ENCODE measurements at places on chromosomes 4 and X.

GRCh38 chr4:7226439-7226838 is 34.1 kb downstream of the SORCS2 start:
- no peak overlapping the region for H3K27ac ChIP-seq
- DNase-seq = no peak
- H3K4me3 ChIP-seq = no peak overlapping the region
- H3K27me3 ChIP-seq = no peaks in the 10 kb centered on the region
- H3K4me1 ChIP-seq = no peaks in the 10 kb centered on the region

GRCh38 chr4:180932370-180933001 is 1310.7 kb upstream of the TENM3 start:
- H3K4me3 ChIP-seq = no peak overlapping the region
- no peaks in the 10 kb centered on the region for H3K36me3 ChIP-seq
- no peaks in the 10 kb centered on the region for H3K4me1 ChIP-seq
- no peak for DNase-seq

DNA sequence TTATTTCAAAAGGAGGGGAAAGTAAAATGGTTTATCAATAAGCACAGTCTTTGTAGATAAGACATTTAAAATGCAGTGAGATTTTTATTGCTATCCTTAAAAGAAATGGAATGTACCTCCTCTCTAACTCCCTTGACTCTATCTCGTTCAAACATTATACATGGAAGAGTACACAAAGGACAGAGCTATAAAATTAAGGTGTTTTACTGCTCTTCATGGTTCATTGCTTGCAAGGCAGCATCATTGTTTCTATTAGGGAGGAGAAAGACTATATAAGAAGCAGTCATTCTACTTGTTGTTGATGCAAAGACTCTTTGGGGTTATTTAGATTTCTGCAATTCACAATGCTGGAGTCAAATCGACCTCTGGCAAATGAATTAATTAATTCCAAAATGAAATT is 380.2 kb upstream of the NDST3 start:
- DNase-seq = no peak
- H3K4me1 ChIP-seq = no peaks in the 10 kb centered on the region
- no peaks in the 10 kb centered on the region for H3K36me3 ChIP-seq
- no peak overlapping the region for H3K4me3 ChIP-seq
- no peaks in the 10 kb centered on the region for H3K27me3 ChIP-seq

- DNase-seq = no peak
- no peaks in the 10 kb centered on the region for H3K4me1 ChIP-seq
- H3K36me3 ChIP-seq = no peaks in the 10 kb centered on the region
Measured at GRCh38 chrX:94600077-94600476, 926.1 kb downstream of the FAM133A start.

- H3K36me3 ChIP-seq = peaks cover 33% of the 10 kb centered on the region
- no peaks in the 10 kb centered on the region for H3K27me3 ChIP-seq
- peaks cover 74% of the 10 kb centered on the region for H3K4me1 ChIP-seq
- H3K27ac ChIP-seq = peak overlapping the region; percentile 90
Measured at GRCh38 chrX:1466971-1467561, 14.4 kb upstream of the ASMTL start.

GRCh38 chr4:149831656-149832208 is 16.1 kb upstream of the IQCM start:
- no peaks in the 10 kb centered on the region for H3K27me3 ChIP-seq
- no peaks in the 10 kb centered on the region for H3K36me3 ChIP-seq
- no peak for DNase-seq
- no peak overlapping the region for H3K4me3 ChIP-seq

- H3K36me3 ChIP-seq = no peaks in the 10 kb centered on the region
- no peaks in the 10 kb centered on the region for H3K27me3 ChIP-seq
- DNase-seq = no peak
- H3K4me3 ChIP-seq = no peak overlapping the region
- no peak overlapping the region for H3K27ac ChIP-seq
- no peaks in the 10 kb centered on the region for H3K4me1 ChIP-seq
Measured at GRCh38 chr4:73770917-73771316, 30.5 kb downstream of the CXCL8 start.

GRCh38 chr4:1402516-1403091 is 3.6 kb downstream of the NKX1-1 start:
- H3K27ac ChIP-seq = no peak overlapping the region
- H3K4me1 ChIP-seq = peaks cover 5% of the 10 kb centered on the region
- peaks cover 20% of the 10 kb centered on the region for H3K27me3 ChIP-seq
- peak; percentile 53 for DNase-seq
- peaks cover 6% of the 10 kb centered on the region for H3K36me3 ChIP-seq

- DNase-seq = no peak
- no peak overlapping the region for H3K27ac ChIP-seq
- no peak overlapping the region for H3K4me3 ChIP-seq
- H3K36me3 ChIP-seq = peaks cover 1% of the 10 kb centered on the region
- H3K27me3 ChIP-seq = no peaks in the 10 kb centered on the region
Measured at GRCh38 chr4:26784207-26784865, 76.3 kb upstream of the STIM2 start.

- H3K27ac ChIP-seq = no peak overlapping the region
- H3K27me3 ChIP-seq = no peaks in the 10 kb centered on the region
- no peaks in the 10 kb centered on the region for H3K4me1 ChIP-seq
Measured at GRCh38 chr4:8283161-8283560, 13.6 kb downstream of the HTRA3 start.
